ENCODE measurements at places on chromosomes 12 and 14.

GRCh38 chr12:75890141-75890540, 141.4 kb downstream of the PHLDA1 start:
- no peak for DNase-seq

GRCh38 chr14:55133416-55133815, 4.4 kb downstream of the LGALS3 start:
- no peak for DNase-seq

GRCh38 chr12:20410734-20411133, 42.4 kb downstream of the PDE3A start:
- DNase-seq: no peak

- no peak for DNase-seq
Observed at GRCh38 chr14:81886588-81886987, 352.9 kb upstream of the SEL1L start.

GRCh38 chr12:52245962-52246569, 13.0 kb downstream of the KRT7 start:
- no peak for DNase-seq

DNA sequence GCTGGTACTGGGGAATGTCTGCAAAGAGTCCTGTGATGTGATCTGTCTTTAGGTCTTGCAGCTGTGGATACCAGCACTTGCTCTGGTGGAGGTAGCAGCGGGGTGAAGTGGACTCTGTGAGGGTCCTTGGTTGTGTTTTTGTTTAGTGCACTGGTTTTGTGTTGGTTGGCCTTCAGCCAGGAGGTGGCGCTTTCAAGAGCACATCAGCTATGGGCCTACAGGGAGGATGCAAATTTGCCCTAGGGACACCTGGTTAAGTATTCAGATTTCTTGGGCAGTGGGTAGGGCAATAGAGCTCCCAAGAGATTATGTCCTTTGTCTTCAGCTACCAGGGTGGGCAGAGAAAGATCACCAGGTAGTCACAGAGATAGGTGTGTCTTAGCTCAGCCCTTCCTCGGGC, 63.8 kb downstream of the PTGER2 start:
- no peak for DNase-seq

DNA sequence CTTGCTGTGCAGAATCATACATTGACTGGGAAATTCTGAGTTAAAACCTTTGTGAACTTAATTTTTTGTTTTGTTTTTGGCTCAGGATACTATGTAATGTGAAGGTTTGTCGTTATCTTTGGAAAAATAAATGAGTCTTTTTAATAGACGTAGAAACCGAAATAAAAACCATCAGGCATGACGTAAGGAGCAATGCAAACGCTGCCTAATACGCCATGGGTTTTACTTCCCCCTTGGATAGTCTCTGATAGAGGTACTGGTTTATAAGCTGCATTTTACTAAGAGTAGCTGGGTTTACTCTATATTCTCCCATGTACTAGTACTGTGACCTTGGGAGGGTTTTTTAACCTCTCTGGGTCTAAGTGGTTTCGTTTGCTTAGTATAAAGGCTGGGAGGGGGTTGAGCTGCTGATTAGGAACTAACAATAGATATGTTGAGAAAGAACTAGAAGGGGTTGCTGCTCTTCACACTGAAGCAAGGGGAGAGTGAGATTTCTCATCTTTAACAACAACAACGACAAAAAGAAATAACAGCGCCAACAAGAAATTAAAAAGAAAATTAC, 66.8 kb upstream of the SLCO1C1 start:
- DNase-seq: no peak

DNA sequence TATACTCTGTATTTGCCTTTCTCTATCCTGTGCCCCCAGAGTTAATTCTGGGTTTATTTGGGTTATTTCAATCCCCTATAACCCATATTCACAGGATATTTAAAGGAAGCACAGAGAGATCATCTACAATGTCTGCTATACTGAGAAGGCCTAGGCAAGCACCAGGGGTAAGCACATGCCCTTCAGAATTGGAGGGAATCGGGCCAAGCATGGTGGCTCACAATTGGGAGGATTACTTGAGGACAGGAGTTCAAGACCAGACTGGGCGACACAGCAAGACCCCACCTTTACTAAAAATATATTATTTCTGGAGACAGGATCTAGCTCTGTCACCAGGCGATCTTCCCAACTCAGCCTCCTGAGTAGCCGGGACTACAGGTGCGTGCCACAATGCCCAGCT, 11.3 kb downstream of the FOXN3 start:
- no peak for DNase-seq

DNA sequence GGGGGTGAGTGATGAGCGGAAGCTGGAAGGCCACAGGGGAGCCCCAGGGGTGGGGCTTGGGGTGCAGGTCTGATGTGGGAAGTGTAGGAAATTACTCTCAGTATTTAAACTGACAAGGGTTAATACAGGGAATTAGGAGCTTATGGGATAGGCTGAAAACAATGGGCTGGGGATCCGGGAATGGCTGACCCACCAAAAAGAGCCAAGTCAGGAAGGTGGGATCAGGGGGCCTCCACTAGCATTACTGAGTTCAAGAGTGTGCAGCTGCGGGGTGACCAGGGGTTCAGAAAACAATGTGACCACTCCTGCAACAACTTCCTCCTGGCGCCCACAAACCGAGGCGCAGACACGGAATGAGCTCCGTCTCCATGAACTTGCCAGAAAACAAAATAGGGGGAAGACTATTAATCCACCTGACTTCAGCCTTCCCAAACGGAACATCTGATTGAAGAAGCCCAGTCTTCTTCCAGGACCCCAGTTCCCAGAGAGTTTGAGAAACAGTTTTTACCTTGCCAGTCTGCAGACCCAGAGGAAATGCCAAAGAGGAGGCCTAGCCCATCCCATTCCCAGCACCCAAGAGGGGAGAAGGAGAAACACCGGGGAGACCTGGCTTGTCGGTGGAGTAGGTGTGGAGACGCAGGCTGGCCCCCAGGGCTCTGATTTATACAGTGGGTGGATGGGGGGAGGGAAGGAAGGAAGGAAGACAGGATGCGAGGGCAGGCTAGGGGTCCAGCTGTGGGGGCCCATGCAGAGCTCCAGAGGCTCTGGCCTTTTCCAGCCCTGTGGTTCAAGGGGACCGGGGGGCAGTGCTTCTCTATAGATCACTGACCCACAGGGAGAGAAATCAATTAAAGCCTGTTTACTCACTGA, 16.5 kb upstream of the YY1 start:
- DNase-seq: no peak

DNA sequence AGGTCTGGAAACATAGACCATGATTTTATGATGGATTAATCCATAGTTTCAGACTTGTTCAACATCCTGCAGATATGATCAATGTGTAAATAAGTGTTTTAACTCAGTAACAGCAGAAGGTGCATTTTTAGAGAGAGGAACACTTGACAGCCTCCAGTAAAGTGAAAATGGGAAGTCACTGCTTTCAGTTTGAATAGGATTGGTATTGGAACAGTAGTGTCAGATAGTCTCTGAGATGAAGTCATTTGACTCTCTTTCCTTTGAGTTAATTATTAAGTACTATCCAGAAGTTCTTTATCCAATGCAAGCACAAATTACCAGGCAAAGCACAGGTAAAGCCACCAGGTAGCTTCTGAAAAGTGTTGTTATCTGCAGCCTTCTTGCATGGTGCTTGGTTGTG, 14.5 kb upstream of the NAV3 start:
- no peak for DNase-seq

- DNase-seq: no peak
Observed at GRCh38 chr14:85471744-85472143, 58.2 kb upstream of the FLRT2 start.

GRCh38 chr12:44930972-44931600, 55.0 kb upstream of the NELL2 start:
- DNase-seq: peak; percentile 79

GRCh38 chr12:53313996-53314395, 7.4 kb downstream of the AAAS start:
- no peak for DNase-seq

- DNase-seq: no peak
Observed at GRCh38 chr12:121537814-121538698, 42.8 kb downstream of the KDM2B start.

DNA sequence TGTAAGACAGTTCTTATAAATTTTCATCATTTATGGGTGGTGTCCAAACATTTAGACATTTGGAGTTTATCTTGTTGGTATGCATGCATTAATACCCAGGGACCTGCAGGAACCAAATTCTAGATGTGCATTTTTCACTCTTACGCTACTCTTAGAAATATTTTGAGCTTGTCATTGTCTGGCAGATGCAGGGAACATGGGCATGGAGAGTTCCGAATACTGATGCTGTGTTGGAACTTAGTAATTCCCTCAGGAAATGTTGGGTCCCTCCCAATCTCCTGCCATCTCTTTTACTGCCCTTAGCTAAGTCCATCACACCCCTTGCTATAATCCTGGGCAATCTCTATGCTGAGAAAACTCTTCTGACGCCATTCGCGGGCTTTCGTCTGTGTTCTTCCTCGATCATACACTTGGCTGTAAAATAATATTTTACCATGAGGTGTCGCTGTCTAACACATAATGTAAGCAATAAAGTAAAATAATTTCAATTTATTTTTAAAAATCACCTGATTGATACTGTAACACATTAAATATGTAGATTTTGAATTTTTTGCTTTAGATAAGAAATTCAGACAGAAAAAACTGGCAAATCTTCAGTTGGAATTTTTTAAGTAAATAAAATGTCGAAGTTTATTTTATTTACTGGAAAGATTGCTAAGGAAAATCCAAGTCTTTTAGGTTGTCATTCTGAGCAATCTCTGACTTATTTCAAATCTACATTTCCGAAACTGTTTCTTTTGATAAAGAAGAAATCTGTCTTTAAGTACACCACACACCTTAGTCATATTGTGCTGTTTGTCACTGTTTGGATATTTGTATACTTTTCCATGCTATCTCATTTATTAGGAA, 304.1 kb upstream of the SSTR1 start:
- DNase-seq: no peak

- no peak for DNase-seq
Observed at GRCh38 chr14:68512088-68512487, 280.8 kb downstream of the ZFP36L1 start.

DNA sequence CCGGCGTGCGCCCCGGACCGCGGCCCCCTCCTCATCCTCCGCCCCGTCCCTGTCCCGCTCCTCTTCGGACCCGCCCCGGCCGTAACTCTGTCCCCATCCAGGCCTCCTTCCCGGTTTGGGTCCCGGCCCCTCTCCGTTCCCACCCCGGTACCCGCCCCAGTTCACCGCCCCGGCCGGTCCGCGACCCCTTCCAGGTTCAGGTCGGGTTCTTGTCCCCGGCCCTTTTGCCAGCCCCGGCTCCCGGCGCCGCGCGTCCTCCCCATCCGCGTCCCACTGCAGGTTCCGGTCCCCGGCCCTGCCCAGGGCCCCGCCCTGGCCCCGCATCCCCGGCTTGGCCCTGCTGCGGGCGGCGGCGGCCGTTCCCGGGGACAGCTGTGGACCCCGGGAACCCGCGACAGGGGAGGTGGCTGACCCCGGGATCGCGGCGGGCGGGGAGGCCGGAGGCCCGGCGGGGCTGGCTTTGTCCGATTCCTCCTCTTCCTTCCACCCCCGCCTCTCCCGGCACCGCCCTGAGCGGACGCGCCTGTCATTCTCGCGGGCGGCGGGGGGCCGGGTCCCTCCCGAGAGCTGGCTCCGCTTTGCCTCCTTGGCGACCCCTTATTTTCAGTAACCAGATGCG, 601 bp downstream of the KLC1 start:
- DNase-seq: peak; percentile 41

DNA sequence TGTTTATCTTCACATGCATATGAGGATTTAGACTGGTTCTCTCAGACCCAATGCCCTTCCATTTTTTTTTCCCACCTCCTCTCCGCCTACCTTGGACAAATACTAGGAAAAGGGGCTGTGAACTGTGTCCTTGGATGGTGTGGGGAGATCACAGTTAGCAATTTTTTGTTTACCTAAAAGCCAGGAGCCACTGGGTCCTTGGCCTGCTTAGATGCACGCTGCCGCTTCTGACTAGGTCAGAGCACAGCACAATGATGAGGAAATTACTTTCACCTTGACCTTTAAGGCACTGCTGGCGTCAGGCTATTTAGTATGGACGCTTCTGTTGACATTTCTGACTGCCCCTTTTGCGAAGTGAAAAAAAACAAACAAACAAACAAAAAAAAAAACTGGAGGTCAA, 1.9 kb downstream of the CCDC38 start:
- DNase-seq: no peak

- DNase-seq: no peak
Observed at GRCh38 chr14:56881181-56881580, 70.9 kb upstream of the OTX2 start.

DNA sequence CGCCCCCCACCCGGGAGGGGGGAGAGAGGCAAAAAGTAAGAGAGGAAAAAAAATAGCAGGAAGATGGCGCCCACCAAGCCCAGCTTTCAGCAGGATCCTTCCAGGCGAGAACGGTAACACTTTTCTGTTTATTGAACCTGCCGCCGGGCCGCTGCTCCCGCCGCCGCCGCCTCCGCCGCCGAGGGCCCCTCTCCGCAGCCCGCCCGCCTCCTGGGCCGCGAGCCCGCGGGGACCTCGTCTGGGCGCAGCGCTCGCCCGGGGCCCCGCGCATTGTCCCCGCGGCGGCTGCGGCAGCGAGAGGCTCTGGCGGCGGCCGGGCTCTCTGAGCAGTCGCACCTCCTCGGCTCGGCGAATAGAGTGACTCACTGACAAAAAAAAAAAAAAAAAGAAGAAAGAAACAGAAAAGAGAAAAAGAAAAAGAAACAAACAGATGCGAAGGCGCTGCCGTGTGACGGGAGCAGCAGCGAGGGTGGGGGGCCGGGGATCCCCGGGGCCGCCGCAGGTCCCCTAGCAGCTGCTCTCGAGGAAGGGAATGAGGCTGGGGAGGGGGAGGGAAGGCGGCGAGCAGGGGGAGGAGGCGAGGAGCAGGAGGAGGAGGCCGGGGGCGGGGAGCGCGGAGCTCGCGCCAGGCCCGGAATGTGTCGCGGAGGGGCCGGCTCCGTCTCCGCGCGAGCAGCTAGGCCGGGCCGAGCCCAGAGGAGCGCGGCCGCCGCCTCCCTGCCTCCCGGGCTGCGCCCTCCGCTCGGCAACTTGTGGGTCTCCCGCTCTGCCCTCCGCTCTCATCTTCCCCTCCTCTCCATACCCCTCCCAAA, 781 bp downstream of the NPAS3 start:
- no peak for DNase-seq

GRCh38 chr14:47539031-47539461, 136.4 kb downstream of the MDGA2 start:
- no peak for DNase-seq

DNA sequence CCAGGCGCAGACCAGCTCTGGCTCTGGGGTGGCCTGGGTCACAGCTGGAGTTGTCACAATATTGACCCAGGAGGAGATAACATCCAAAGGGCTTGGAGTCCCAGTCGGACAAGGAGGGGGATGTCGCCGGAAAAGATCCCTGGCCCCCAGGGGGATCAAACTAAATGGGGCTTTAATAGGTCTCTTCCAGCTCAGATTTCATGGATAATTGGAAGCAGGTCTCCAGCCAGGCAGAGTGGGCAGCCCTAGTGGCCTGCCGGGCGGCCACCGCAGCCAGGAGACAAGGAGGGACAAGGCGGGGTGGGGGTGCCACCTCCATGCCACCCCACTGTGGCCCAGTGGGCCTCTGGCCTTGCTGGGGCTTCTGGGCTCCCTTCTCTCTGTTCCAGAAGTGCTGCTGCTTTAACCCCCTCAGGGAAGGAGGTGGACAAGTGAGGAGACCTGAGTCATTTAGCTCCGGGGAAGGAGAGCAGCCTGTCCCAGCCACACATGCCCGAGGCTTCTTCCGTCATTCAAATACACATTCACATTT, 23.1 kb upstream of the PGF start:
- DNase-seq: no peak

- DNase-seq: no peak
Observed at GRCh38 chr14:68888883-68889282, 90.2 kb downstream of the ACTN1 start.
